ENCODE measurements at places on chromosomes 6 and 20. TPM values are rescaled to one million over a fixed set of nuclear protein-coding genes. Genes with fewer than 3 reads are reported as not detected.

RAET1E gene
- total RNA-seq = not detected

CAGE1 gene
- not detected for total RNA-seq

CLDN20 gene
- not detected for total RNA-seq

TMEM244 gene
- total RNA-seq = not detected

OPRL1 gene
- not detected for total RNA-seq

Measured in stomach (tissue), 19 donors.